ENCODE measurements at places on chromosomes 5 and 9. TPM values are rescaled to one million over a fixed set of nuclear protein-coding genes. Genes with fewer than 3 reads are reported as not detected.

DNA sequence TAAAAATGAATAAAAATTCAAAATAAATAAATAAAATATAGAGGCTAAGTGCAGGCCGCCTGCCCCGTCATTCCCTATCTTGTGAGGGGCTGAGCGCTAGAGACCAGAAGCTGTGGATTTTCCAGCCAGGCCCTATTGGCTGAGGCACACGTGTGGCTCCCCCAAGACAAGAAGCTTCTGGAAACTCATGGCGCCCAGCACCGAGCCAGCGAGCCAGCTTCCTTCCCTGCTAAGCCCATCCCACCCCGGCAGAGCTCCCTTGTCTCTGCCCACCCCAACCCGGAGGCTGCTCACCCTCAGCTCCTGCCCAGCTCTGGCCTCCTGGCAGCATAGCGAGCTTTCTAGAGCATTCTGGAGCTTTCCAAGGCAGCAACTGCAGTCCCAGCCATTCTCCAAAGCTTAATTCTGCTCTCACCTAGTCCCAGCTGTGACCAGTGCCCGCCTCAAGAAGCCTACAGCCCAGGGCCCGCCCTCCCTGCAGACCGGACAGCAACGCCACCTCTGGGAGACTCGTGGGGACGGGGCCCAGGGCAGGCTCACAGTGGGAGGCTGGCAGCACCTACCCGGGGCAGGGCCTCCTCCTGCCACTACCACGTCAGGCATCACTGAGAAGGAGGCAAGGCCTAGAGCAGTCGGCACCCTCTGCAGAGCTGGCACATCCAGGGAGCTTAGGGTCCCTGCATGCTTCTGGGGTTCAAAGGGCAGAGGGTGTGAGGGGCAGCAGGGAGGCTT lies 23.2 kb upstream of the TMEM250 start:
- DNase-seq = peak; percentile 67

- DNase-seq = no peak
Observed at GRCh38 chr5:78447775-78448424, 87.5 kb downstream of the SCAMP1 start.

DNA sequence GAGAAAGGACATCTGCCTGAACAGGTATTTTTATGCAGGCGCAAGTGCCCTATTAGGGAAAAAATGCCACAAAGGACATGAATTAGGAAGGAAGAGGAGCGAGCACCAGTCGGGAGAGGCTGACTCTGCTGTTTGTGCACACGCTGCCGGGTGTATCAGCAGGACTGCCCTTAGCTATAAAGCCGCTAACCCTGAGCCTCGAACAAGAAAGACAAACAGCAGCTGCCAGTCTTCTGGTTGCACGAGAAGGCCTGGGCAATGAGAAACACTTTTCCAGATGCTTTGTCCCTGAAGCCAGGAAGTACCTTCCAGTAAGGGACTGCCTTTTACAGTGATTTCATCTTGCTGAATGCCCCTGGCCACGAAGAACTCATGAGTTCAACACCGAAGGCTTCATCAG lies 12.6 kb downstream of the QSOX2 start:
- DNase-seq = no peak

Gene ARID3C
- not detected for total RNA-seq

Gene IL9
- total RNA-seq = not detected

DNA sequence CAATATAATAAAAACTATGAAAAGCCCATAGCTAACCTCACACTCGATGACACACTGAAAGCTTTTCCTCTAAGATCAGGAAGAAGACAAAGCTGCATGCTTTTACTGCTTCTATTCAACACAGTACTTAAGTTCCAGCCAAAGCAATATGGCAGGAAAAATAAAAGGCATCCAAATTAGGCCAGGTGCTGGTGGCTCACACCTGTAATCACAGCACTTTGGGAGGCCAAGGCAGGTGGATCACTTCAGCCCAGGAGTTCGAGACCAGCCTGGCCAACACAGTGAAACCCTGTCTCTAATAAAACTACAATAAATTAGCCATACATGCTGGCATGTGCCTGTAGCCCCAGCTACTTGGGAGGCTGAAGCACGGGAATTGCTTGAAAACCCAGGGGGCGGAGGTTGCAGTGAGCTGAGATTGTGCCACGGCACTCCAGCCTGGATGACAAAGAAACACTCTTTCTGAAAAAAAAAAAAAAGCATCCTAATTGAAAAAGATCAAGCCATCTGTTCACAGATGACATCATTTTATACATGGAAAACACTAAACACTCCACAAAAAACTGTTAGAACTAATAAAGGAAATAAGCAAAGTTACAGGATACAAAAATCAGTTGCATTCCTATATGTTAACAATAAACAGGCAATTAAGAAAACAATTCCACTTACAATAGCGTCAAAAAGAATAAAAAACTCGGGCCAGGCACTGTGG lies 17.9 kb downstream of the ZFR start:
- DNase-seq = no peak

DNA sequence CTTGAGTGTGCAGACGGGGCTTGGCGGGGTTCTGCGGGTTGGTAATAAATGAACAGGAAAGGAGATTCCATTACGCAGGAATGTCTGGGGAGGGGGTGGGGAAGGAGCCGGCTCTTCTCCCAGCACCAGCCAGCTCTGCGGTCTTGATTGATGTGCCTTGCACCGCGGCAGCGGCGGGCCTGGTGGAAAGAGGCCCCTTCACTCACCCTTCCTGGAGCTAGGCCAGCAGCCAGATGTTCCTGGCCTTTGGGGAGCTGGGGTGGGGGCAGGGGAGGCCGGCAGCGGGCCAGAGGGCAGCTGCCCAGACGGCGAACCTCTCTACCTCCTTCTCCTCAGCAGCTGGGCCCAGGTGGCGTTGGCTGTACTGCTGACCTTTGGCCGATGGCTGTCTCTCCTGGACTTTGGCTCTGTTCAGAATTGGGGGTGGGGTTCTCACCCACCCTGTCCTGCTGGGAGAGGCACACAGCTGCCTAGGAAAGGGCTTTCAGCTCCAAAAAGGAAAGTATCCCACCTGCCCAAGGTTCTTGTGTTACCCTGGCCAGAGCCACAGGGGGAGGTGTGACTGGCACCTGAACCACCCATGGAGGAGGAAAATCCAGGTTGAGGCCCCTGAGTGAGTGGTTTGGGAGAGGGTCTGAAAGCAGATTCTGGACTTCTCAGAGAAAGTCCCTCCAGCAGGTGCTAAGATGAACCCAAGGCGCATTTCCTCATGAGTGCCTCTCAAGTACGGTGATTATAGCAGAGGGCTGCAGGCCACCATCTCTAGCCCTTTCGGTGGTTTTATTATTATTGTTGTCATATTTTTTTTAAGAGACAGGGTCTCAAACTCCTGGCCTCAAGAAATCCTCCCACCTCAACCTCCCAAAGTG lies 58.0 kb upstream of the SYNPO start:
- DNase-seq = no peak

Gene SLC9A3
- total RNA-seq = 1.8 TPM

- DNase-seq = no peak
Observed at GRCh38 chr5:172439785-172440477, 14.4 kb downstream of the SH3PXD2B start.

DNA sequence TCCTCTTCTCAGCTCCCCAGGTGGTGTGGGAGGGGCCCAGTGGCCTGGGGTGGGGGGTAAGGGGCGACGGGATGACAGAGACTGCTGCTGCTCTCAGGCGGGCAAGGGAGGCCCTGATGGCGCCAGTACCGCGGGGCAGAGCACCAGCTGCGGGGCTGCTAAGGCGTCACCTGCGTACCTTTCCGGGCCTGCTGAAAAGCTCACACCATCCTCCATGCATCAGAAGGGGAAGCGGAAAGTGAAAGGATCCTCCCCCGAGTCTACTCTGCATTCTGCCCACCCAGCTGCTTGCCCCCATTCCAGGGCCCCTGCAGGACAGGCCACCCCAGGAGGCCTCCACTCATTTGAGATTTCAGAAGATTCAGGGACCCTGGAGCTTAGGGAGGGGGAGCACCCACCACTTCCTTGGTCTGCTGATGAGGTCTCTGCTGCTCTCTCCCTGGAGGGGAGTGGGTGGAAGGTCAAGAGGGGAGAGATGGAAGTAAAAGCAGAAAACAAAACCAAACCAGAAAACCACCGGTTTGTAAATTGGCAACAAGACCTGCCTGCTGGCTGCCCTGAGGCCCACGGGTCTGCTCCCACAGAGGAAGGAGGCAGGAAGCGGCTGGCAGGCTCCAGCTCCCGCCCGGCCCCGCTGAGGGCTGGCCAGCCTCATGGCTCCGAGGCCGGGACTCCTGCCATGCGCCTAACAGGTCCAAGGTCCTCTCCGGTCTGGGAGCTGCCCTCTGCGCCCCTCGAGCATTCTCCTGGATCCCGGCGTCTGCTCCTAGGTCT lies 33.6 kb downstream of the PRRT1B start:
- no peak for DNase-seq

GRCh38 chr5:178324481-178325310 lies 92.1 kb upstream of the PHYKPL start:
- no peak for DNase-seq

DNA sequence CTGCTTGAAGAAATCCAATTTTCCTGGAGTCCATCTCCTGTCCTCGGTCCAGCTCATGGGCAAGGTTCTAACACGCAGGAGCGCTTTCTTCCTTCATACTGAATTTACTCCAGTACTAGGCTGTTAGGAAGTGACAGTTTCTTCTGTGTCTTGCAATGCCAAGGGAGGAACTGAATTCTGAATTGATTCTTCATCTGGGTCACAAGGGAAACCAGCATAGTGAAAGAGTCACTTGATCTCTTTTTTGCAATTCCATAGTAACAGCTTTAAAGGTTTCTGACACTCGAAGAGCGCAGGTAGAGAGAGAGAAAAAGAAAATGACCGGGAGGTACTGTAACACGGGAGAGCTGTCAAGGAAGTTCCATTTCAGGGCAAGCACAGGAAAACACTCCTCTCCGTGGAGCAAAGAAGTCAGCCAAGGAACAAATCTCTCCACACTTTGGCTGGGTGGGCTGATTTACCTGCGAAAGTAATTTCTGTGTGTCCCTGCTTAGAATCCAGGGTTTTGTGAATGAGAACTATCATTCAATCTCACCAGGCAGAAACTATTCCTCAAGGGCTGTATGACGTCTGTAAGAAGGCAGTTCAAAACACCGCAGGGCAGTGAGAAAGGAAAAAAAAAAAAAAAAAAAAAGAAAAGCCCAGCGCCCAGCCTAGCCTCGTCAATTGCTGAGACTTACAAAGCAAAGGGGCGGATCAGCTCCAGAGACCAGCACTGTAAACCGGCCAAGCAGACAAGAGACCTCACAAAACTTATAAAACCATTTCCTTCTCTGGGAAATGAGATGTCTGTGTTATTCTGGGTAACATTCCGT lies 617.8 kb downstream of the PDE4D start:
- DNase-seq = peak; percentile 3

Gene EXOSC2
- 61.9 TPM for total RNA-seq

GRCh38 chr5:179497636-179498340 lies 52.6 kb upstream of the RUFY1 start:
- peak; percentile 24 for DNase-seq

All from H7 (cell line).